ENCODE measurements at places on chromosomes 16 and 17.

DNA sequence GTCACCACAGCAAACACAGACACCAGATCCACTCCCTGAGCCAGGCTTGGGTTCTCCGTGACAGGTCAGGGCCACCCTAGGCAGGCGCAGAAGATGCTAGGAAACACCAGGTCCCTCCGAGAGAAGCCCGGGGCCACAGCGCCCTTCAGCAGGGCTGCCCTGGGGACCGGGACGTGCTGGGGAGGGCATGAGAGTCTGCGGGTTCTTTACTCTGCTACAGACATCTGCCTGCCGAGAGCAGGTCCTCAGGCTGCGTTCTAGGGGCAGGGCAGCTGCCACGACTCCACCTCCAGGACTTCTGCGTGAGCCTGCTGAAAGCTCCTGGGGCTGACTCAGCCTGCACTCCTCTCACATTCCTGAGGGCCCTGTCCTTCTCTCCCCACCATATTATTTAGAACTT lies 11.4 kb downstream of the MYLK3 start:
- DNase-seq, result no peak

GRCh38 chr17:21339011-21339410 lies 37.1 kb upstream of the KCNJ12 start:
- DNase-seq, result no peak

- DNase-seq, result no peak
Measured at GRCh38 chr17:15453246-15453645, 14.2 kb downstream of the CDRT4 start.

DNA sequence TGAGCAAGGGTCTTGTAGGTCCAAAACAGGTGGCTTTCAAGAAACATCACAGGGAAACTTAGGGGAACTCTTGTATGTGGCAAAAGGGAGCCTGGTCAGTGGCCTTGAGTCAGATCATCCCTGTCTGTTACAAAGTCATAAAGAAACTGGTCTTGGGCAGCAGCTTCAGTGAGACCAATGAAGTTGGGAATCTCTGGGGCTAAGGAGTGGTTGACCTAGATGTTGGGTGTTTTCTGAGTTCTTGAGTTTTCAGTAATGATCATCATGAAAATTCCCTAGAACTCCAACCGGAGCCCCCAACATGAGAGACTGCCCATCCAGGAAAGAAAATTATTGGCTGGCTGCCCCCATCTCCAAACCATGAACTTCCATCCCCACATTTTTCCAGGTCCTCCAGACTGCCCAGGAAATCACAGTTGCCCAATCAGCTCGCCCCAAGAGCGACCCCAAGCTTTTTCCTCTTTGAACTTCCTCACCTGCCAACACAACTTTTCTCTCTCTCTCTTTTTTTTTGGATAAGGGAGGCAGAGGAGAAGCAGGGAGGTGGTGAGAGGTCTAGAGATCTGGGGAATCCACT lies 3.9 kb downstream of the CCR7 start:
- no peak for DNase-seq

GRCh38 chr17:69949496-69949895 lies 125.5 kb upstream of the KCNJ16 start:
- DNase-seq, result no peak

- no peak for DNase-seq
Measured at GRCh38 chr16:57113042-57113453, 20.7 kb downstream of the CPNE2 start.

- peak; percentile 39 for DNase-seq
Measured at GRCh38 chr16:69112285-69113129, 7.1 kb downstream of the HAS3 start.

DNA sequence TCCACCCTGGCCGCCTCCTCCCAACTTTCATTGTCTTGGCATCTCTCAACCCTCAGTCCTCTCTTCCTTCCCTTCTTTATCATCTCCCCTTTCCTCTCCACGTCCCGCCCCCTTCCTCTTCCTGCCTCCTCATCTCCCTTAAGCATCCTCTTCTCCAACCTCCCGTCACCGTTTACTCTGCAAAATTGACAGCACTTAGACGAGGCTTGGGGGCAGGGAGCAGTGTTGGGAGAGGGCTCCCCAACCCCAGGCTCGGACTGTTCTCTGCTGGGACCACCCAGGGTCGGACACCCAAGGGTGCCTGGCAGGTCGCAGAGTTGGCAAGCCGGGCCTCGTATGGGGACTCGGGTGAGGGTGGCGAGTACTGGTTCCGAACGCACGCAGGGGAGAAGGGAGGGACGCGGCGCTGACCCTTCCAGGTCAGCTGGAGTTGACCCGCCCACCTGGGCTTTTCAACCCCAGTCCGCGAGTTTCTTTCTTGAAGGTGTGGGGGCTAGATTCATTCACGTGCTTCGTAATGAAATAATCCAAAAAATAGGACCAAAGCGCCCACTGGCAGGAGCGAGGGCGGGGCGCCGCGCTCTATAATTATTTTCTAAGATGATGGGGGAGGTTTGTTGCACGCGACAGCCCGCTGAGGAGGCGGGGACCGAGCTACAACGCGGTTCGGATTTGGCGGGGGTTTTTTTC lies 775 bp upstream of the PAGR1 start:
- DNase-seq, result no peak
